ENCODE measurements at places on chromosomes 6 and 20. TPM values are rescaled to one million over a fixed set of nuclear protein-coding genes. Genes with fewer than 3 reads are reported as not detected.

Gene STMND1
- total RNA-seq = not detected

Gene CRISP2
- not detected for total RNA-seq

Gene SCGN
- not detected for total RNA-seq

Gene TBX18
- 20.6 TPM for total RNA-seq

Gene ARHGAP40
- 0.50 TPM for total RNA-seq

Gene LHFPL5
- not detected for total RNA-seq

Gene ZSCAN31
- 0.80 TPM for total RNA-seq

Gene RBM24
- total RNA-seq = 29.6 TPM

Gene SRC
- total RNA-seq = 35.6 TPM

DNA sequence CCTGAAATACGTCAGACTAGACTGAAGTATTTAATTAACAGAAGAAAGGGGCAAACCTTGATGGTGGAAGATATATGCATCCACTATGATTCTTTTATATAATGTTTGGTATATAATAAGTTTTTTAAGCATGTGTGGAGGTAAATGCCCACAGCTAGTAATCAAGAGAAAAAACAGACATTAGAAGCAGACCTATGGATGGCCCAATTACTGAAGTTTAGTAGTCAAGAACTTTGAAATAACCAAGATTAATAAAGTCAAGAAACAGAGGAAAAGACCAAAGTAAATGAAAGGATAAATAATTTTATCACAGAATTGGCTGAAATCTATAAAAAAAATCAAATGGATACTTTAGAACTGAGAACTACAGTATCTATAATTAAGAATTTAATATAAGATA lies 15.3 kb downstream of the TTI1 start:
- H3K27ac ChIP-seq = no peak overlapping the region
- H3K36me3 ChIP-seq = peaks cover 59% of the 10 kb centered on the region
- no peak for DNase-seq
- H3K27me3 ChIP-seq = peaks cover 2% of the 10 kb centered on the region
- H3K4me1 ChIP-seq = peaks cover 15% of the 10 kb centered on the region

DNA sequence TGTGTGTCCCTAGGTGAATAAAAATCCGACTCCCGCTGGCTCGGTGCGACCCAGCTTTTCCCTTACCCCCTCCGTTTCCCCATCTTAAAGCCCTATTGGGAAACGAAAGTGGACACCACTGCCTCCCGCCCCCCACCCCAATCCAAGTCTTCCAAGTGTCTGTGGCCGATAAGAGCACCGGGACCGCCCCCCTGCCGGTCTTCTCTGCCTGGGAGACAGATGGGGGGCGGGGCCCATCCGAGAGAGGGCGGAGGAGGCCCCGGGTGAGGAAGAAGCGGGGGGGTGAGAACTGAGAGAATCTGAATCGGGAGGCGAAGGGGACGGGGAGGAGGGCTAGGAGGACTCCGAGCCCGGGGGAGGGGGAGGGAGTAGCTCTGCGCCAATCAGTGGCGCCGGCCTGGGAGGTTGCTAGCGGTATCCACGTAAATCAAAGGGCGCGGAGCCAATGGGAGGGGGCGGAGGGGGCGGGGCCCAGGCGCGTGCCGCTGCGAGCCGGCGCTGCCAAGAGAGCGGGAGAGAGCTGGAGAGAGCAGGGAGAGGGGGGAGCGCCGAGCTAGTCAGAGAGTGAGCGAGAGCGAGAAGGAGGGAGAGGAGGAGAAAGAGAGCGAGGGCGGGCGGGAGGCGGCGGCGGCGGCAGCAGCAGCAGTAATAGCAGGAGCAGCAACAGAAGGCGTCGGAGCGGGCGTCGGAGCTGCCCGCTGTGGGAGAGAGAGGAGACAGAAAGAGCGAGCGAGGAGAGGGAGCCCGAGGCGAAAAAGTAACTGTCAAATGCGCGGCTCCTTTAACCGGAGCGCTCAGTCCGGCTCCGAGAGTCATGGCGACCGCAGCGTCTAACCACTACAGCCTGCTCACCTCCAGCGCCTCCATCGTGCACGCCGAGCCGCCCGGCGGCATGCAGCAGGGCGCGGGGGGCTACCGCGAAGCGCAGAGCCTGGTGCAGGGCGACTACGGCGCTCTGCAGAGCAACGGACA lies at the start of gene POU3F2:
POU3F2 (plus strand) TSS at position 515 of the 972 bp plus-strand sequence; CDS start at position 815, 300 bp downstream.
- DNase-seq = peak; percentile 70
- peaks cover 45% of the 10 kb centered on the region for H3K4me1 ChIP-seq
- H3K27me3 ChIP-seq = peaks cover 55% of the 10 kb centered on the region
- H3K4me3 ChIP-seq = peak within 1 kb of the TSS; percentile 89

DNA sequence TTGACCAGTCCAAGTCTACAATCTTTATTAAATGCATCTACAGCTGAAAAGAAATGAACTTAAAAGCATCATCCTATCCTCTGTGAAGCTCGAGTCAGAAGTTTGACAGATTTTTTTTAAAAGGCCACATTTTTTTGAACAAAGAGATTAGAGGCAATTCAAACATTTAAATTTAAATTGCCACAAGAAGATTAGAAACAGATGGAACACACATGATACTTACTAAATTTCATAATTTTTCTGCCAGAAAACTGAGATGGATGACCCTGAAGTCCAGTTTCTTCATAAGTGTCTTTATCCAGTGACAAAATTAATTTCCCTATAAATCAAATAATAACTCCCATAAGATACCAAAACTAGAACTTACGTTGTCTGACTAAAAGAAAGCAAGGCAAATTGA lies 4.3 kb downstream of the RPP40 start:
- peaks cover 2% of the 10 kb centered on the region for H3K27me3 ChIP-seq
- peaks cover 30% of the 10 kb centered on the region for H3K36me3 ChIP-seq
- H3K27ac ChIP-seq = no peak overlapping the region
- no peak overlapping the region for H3K4me3 ChIP-seq
- peaks cover 15% of the 10 kb centered on the region for H3K4me1 ChIP-seq

- peaks cover 11% of the 10 kb centered on the region for H3K27me3 ChIP-seq
- no peaks in the 10 kb centered on the region for H3K36me3 ChIP-seq
- DNase-seq = no peak
- peaks cover 13% of the 10 kb centered on the region for H3K4me1 ChIP-seq
Observed at GRCh38 chr6:138716013-138716412, 57.6 kb upstream of the CCDC28A start.

- DNase-seq = peak; percentile 90
- peak within 1 kb of the TSS; percentile 72 for H3K27ac ChIP-seq
- H3K27me3 ChIP-seq = peaks cover 11% of the 10 kb centered on the region
Observed at GRCh38 chr20:57709823-57710799, at the start of gene PMEPA1. Gene PMEPA1 (minus strand): TSS chr20:57710015. CDS start chr20:57709582, 433 bp downstream.

GRCh38 chr6:134802426-134803058 lies 147.4 kb downstream of the ALDH8A1 start:
- no peaks in the 10 kb centered on the region for H3K36me3 ChIP-seq
- peaks cover 8% of the 10 kb centered on the region for H3K4me1 ChIP-seq
- peaks cover 2% of the 10 kb centered on the region for H3K27me3 ChIP-seq
- H3K4me3 ChIP-seq = no peak overlapping the region
- DNase-seq = no peak
- H3K27ac ChIP-seq = no peak overlapping the region

DNA sequence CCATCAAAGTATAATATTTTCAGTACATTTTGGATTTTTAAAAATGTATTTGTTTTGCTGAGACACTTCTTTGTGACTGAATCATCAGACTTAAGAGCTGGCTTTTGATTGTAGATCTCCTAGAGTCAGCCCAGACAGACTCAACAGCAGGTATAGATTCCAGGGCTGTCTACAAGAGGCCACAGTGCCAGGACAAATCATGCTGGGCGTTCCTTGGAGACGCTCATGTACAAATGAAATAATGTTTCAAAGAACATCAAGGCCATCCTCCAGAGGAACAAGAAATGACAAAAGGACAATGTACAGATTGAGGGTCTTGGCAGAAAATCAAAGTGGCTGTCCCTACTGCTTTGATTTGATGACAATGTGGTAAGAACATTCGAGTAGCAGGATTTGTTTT lies 369.3 kb downstream of the GRIK2 start:
- no peaks in the 10 kb centered on the region for H3K27me3 ChIP-seq
- no peak for DNase-seq
- peaks cover 42% of the 10 kb centered on the region for H3K4me1 ChIP-seq

DNA sequence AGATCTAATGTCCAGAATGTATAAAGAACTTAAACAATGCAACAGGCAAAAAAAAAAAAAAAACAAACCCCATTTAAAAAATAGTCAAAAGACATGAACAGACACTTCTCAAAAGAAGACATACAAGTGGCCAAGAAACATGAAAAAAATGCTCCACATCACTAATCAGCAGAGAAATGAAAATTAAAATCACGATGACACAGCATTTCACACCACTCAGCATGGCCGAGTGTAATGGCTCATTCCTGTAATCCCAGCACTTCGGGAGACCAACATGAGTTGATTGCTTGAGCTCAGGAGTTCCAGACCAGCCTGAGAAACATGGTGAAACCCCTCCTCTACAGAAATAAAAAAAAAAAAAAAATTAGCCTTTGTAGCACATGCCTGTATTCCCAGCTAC lies 701.4 kb upstream of the NRSN1 start:
- no peak overlapping the region for H3K4me3 ChIP-seq
- no peak for DNase-seq
- H3K27ac ChIP-seq = no peak overlapping the region
- H3K36me3 ChIP-seq = no peaks in the 10 kb centered on the region
- H3K4me1 ChIP-seq = no peaks in the 10 kb centered on the region

- peaks cover 36% of the 10 kb centered on the region for H3K27me3 ChIP-seq
- peaks cover 6% of the 10 kb centered on the region for H3K4me1 ChIP-seq
- no peaks in the 10 kb centered on the region for H3K36me3 ChIP-seq
- H3K4me3 ChIP-seq = no peak overlapping the region
Observed at GRCh38 chr20:3658019-3658715, 5.0 kb downstream of the GFRA4 start.

GRCh38 chr20:63642527-63643247 lies 10.5 kb downstream of the STMN3 start:
- peaks cover 8% of the 10 kb centered on the region for H3K27me3 ChIP-seq
- H3K27ac ChIP-seq = no peak overlapping the region
- DNase-seq = no peak
- peaks cover 5% of the 10 kb centered on the region for H3K4me1 ChIP-seq

DNA sequence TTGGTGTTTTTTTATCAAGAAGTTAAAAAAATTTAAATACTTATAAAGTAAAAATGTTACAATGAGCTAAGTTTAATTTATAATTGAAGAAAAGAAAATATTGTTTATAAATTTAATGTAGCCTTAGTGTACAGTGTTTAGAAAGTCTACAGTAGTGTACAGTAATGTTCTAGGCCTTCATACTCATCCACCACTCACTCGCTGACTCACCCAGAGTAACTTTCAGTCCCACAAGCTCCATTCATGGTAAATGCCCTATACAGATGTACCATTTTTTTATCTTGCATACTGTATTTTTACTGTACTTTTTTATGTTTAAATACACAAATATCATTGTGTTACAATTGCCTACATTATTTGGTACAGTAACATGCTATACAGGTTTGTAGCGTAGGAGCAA lies 26.0 kb downstream of the HTR1E start:
- no peaks in the 10 kb centered on the region for H3K4me1 ChIP-seq
- H3K36me3 ChIP-seq = no peaks in the 10 kb centered on the region

Measured in HFFc6 (cell line).